ENCODE measurements at places on chromosomes 6 and 20. TPM values are rescaled to one million over a fixed set of nuclear protein-coding genes. Genes with fewer than 3 reads are reported as not detected.

The MUCL3 gene
- 93.5 TPM for total RNA-seq

The TGM3 gene
- 1.4 TPM for total RNA-seq

The ZBTB12 gene
- 11.8 TPM for total RNA-seq

The PRICKLE4 gene
- total RNA-seq, result 13.1 TPM

The MED23 gene
- total RNA-seq, result 30.6 TPM

The GJA10 gene
- total RNA-seq, result not detected

The C6orf118 gene
- total RNA-seq, result not detected

The LRRN4 gene
- total RNA-seq, result 0.43 TPM

The FRS3 gene
- total RNA-seq, result 6.3 TPM

The GNAS-AS1 gene
- total RNA-seq, result 1.6 TPM

The NHLRC1 gene
- 1.9 TPM for total RNA-seq

The DDO gene
- total RNA-seq, result 5.6 TPM

The TSPO2 gene
- total RNA-seq, result 1.0 TPM

The TSBP1 gene
- total RNA-seq, result not detected

The BCAS4 gene
- 8.2 TPM for total RNA-seq

The WFDC5 gene
- not detected for total RNA-seq

The OARD1 gene
- 36.3 TPM for total RNA-seq

The TXLNB gene
- 0.75 TPM for total RNA-seq

The DPPA5 gene
- not detected for total RNA-seq

The HTR1E gene
- 0.17 TPM for total RNA-seq

The OVOL2 gene
- 11.1 TPM for total RNA-seq

The PDYN gene
- total RNA-seq, result not detected

The ANGPT4 gene
- total RNA-seq, result 0.20 TPM

The UST gene
- total RNA-seq, result 24.0 TPM

The PARD6B gene
- total RNA-seq, result 41.1 TPM

The SEL1L2 gene
- 0.52 TPM for total RNA-seq

The DEFB119 gene
- total RNA-seq, result not detected

The SPATA25 gene
- total RNA-seq, result 2.8 TPM

The LTB gene
- total RNA-seq, result 4.9 TPM

The MTHFD1L gene
- 10.7 TPM for total RNA-seq

The RGS17 gene
- total RNA-seq, result 3.5 TPM

The SAMD5 gene
- total RNA-seq, result 7.3 TPM

The KCNK16 gene
- not detected for total RNA-seq

The SLC26A8 gene
- not detected for total RNA-seq

The GPR31 gene
- total RNA-seq, result not detected

The HTR1B gene
- 0.58 TPM for total RNA-seq

The SNTA1 gene
- total RNA-seq, result 13.0 TPM

The GLP1R gene
- total RNA-seq, result 0.06 TPM

The MAS1 gene
- total RNA-seq, result not detected

The TBX18 gene
- 1.4 TPM for total RNA-seq

The SYNDIG1 gene
- total RNA-seq, result 5.7 TPM

The FAM162B gene
- total RNA-seq, result 2.7 TPM

The FIG4 gene
- 19.7 TPM for total RNA-seq

All from mucosa of gallbladder (tissue), 1 donor.